ENCODE measurements at places on chromosomes 6 and 20.

GRCh38 chr6:142883011-142883410 lies 62.0 kb downstream of the HIVEP2 start:
- peaks cover 21% of the 10 kb centered on the region for H3K36me3 ChIP-seq
- peaks cover 74% of the 10 kb centered on the region for H3K4me1 ChIP-seq
- no peak for DNase-seq
- no peak overlapping the region for H3K4me3 ChIP-seq

DNA sequence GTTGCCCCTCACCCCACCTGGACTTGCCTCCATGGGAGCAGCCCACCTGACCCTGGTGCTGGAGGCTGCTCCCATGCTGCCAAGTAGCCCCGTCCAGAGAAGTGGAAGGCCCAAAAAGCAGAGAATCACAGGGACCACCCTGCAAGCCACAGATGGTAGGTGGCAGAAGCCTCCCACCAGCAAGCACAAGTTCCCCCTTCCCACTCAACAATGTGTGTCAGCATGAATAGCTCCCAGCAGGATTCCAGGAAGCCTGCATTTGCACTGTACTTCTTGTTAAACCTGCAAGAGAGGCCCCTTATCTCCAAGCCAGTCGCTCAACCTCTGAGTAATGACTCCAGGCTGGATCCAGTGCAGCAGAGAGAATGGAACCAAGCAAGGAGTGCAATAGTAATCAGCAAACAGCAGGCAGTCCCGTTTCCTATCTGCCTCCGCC lies 180.8 kb upstream of the CST7 start:
- no peak overlapping the region for H3K4me3 ChIP-seq
- peaks cover 32% of the 10 kb centered on the region for H3K27me3 ChIP-seq
- H3K27ac ChIP-seq, result no peak overlapping the region
- H3K4me1 ChIP-seq, result peaks cover 9% of the 10 kb centered on the region

DNA sequence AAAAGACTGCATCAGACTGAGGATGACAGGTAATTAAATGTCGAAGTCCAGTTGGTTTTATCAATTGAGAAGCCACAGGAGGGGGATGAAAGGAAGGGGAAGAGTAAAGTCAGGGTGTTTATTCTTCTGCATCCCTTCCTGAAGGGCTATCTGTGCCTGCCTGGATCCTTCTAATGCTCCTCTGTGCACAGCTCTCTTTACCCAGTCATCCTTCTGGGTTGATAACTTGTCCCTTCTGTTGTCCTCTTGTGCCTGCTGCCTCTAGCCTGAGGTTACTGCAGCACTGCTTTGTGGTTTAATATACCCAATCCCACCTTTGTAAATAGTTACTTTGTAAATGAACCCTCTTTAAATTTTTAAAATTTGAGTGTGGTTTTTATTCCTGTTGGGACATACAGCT lies 1127.3 kb downstream of the EPHA7 start:
- no peaks in the 10 kb centered on the region for H3K4me1 ChIP-seq
- H3K4me3 ChIP-seq, result no peak overlapping the region
- H3K27ac ChIP-seq, result no peak overlapping the region

- H3K27ac ChIP-seq, result no peak overlapping the region
- peaks cover 22% of the 10 kb centered on the region for H3K4me1 ChIP-seq
- no peak for DNase-seq
- no peaks in the 10 kb centered on the region for H3K36me3 ChIP-seq
- H3K27me3 ChIP-seq, result peaks cover 19% of the 10 kb centered on the region
Observed at GRCh38 chr20:62628691-62629090, 13.6 kb upstream of the SLCO4A1 start.

GRCh38 chr20:62887152-62887859 lies 25.7 kb upstream of the TCFL5 start:
- no peaks in the 10 kb centered on the region for H3K27me3 ChIP-seq
- H3K4me3 ChIP-seq, result no peak overlapping the region
- no peak overlapping the region for H3K27ac ChIP-seq
- H3K36me3 ChIP-seq, result peaks cover 32% of the 10 kb centered on the region

DNA sequence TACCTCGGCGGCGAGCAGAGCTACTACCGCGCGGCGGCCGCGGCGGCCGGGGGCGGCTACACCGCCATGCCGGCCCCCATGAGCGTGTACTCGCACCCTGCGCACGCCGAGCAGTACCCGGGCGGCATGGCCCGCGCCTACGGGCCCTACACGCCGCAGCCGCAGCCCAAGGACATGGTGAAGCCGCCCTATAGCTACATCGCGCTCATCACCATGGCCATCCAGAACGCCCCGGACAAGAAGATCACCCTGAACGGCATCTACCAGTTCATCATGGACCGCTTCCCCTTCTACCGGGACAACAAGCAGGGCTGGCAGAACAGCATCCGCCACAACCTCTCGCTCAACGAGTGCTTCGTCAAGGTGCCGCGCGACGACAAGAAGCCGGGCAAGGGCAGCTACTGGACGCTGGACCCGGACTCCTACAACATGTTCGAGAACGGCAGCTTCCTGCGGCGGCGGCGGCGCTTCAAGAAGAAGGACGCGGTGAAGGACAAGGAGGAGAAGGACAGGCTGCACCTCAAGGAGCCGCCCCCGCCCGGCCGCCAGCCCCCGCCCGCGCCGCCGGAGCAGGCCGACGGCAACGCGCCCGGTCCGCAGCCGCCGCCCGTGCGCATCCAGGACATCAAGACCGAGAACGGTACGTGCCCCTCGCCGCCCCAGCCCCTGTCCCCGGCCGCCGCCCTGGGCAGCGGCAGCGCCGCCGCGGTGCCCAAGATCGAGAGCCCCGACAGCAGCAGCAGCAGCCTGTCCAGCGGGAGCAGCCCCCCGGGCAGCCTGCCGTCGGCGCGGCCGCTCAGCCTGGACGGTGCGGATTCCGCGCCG lies 994 bp downstream of the FOXC1 start:
- peaks cover 4% of the 10 kb centered on the region for H3K36me3 ChIP-seq
- peak overlapping the region; percentile 59 for H3K4me3 ChIP-seq
- H3K27ac ChIP-seq, result peak overlapping the region; percentile 69
- no peak for DNase-seq

- no peaks in the 10 kb centered on the region for H3K27me3 ChIP-seq
- no peak overlapping the region for H3K4me3 ChIP-seq
- no peaks in the 10 kb centered on the region for H3K36me3 ChIP-seq
- H3K27ac ChIP-seq, result no peak overlapping the region
- DNase-seq, result no peak
Observed at GRCh38 chr6:164216368-164216767, 801.9 kb downstream of the QKI start.

- H3K4me3 ChIP-seq, result no peak overlapping the region
- no peak overlapping the region for H3K27ac ChIP-seq
- DNase-seq, result no peak
- H3K36me3 ChIP-seq, result peaks cover 2% of the 10 kb centered on the region
- no peaks in the 10 kb centered on the region for H3K4me1 ChIP-seq
Observed at GRCh38 chr6:148955441-148955840, 208.6 kb downstream of the UST start.

DNA sequence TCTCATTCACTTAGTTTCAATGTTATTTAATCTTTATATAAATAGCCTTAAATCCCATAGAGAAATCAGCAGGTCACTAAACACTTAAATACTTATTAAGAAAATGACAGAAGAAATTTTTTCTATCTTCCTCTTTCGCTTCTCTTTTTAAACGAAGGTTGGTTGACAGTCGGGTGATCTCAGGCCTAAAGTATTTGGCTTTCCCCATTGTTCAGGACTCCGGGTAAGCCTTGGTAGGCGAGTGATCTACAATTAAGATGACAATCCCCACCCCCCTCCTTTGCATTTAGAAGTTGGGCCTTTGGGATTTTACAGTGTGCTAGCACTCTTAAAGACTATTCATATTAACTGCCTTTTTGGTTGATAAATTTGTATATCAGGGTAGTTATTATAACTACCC lies 19.7 kb upstream of the UTRN start:
- no peaks in the 10 kb centered on the region for H3K4me1 ChIP-seq
- DNase-seq, result no peak
- no peaks in the 10 kb centered on the region for H3K27me3 ChIP-seq

DNA sequence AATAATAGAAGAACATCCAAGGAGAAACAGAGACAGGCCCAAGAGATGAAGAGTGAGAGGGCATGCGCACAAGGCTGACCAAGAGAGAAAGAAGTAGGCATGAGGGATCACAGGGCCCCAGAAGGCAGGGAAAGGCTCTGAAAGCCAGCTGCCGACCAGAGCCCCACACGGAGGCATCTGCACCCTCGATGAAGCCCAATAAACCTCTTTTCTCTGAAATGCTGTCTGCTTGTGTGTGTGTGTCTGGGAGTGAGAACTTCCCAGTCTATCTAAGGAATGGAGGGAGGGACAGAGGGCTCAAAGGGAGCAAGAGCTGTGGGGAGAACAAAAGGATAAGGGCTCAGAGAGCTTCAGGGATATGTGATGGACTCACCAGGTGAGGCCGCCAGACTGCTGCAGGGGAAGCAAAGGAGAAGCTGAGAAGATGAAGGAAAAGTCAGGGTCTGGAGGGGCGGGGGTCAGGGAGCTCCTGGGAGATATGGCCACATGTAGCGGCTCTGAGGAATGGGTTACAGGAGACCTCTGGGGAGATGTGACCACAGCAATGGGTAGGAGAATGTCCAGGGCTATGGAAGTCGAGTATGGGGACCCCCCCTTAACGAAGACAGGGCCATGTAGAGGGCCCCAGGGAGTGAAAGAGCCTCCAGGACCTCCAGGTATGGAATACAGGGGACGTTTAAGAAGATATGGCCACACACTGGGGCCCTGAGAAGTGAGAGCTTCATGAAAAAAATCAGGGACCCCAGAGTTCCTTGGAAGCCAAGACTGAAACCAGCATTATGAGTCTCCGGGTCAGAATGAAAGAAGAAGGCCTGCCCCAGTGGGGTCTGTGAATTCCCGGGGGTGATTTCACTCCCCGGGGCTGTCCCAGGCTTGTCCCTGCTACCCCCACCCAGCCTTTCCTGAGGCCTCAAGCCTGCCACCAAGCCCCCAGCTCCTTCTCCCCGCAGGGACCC lies 981 bp upstream of the TNF start:
- DNase-seq, result no peak
- peaks cover 88% of the 10 kb centered on the region for H3K4me1 ChIP-seq
- H3K27me3 ChIP-seq, result peaks cover 9% of the 10 kb centered on the region
- H3K27ac ChIP-seq, result peak overlapping the region; percentile 92

DNA sequence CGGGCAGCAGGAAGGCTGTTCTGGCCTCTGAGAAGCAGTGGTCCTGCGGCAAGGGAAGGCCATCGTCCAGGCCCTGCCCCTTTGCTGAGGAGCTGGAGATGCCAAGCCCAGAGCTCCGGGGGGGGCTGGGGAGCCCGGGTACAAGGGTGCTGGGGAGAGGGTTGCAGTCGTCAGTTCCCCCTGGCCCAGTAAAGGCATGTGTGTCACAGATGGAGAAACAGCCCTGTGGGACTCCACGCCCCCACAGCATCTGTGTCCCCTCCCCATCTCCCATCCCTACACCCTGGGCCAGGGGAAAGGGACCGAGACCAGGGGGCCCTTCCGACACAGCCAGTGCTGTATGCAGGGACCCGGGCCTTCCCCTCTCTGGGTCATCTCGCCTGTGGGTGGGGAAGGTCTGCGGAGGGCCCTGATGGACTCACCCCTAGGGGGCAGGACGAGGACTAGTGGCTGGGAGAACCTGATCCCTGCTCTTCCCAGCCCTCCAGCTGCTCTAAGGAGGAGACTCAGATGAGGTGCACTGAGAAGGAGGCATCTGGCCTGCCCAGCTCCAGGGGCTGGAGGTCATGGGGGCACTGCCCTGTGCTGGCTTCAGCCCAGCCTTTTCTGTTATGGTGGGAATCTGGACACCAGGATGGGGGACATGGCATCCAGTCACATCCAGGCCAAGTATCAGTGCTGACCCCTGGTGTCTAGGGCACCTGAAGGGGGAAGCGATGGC lies 609 bp downstream of the MYL9 start:
- no peak for DNase-seq
- H3K4me1 ChIP-seq, result no peaks in the 10 kb centered on the region
- no peak overlapping the region for H3K4me3 ChIP-seq
- no peak overlapping the region for H3K27ac ChIP-seq

- no peaks in the 10 kb centered on the region for H3K27me3 ChIP-seq
- H3K27ac ChIP-seq, result no peak overlapping the region
- H3K4me1 ChIP-seq, result no peaks in the 10 kb centered on the region
Observed at GRCh38 chr6:123402052-123402451, 234.7 kb downstream of the TRDN start.

- H3K27ac ChIP-seq, result peak overlapping the region; percentile 87
- H3K27me3 ChIP-seq, result peaks cover 9% of the 10 kb centered on the region
- peaks cover 22% of the 10 kb centered on the region for H3K4me1 ChIP-seq
- H3K4me3 ChIP-seq, result peak overlapping the region; percentile 84
Observed at GRCh38 chr6:158230967-158231550, 62.9 kb downstream of the GTF2H5 start.

All from activated CD8-positive, alpha-beta memory T cell treated with anti-CD3 and anti-CD28 coated beads, Interleukin-2, amount 10 ng/mL, durations not matched to agents 7 days and 5 days (primary cell).